ENCODE measurements at places on chromosomes 16 and 17.

- no peak for DNase-seq
Measured at GRCh38 chr17:48787828-48788227, 29.2 kb downstream of the TTLL6 start.

DNA sequence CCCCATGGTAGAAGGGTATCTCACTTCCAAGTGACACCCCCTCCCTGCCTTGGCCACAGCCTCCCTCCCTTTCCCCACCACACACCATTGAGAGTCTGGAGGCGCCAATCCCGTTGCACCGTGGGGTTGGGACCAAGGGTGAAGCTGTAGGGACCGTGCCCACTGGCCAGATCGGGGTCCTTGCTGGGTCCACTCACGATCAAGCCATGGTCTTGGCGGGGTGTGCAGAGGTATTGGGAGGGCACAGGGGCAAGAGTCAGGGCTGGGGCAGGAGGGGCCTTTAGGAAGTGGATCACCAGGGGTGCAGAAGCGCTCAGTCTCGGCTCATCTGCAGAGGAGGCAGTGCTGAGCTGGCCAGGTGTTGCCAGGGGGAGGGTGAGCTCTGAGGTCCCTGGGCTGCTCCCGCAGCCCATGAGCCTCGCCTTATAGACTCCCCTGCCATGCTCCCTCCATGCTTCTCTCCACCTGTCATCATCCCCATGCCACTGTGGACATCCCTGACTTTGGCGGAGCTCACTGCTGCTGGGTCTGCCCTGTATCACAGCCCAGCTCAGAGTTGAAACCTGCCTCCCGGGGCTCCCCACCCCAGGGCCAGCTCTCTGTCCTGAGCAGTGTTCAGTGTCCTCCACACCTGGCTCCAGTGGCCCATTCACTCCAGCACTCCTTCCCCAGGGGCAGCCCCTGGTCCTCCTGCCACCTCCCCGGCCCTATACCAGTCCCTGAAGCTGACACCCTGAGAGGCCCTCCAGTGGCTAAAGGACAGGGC lies 8.3 kb downstream of the CDH16 start:
- DNase-seq, result no peak

GRCh38 chr17:48513097-48513496 lies 17.7 kb downstream of the HOXB1 start:
- no peak for DNase-seq

DNA sequence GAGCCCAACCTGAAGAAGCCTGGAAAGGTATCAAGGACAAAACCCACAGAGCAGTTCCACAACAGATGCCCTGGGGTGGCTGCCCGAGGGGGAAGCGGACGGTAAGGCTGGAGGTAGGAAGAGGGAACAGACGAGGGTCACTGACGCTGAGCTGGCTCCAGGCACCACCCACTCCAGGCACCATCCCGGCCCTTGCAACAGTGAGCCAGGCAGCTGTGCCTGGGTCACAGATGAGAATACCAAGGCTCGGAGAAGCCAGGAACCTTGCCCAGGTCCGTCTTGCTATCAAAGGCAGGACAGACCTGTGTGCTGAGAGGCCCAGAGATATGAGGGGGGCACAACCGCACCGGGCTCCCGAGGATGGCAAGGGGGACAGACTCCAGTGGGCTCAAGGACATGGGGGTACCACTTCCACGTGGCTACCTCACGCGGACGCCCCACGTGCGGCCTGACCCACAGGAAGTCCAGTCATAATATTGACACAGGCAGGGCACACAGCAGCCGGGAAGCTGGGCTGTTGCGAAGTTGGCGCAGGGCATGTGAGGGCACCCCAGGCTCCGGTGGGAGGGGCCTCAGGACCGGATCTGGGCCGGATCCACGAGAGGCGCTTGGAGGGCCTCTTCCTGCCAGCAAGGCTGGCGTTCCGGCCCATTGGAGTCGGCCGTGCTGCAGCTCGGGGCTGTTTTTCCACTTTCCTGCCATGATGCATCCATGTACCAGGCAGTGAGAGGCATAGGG lies 29.9 kb downstream of the PEMT start:
- no peak for DNase-seq

GRCh38 chr16:48062681-48063080 lies 93.1 kb downstream of the ABCC12 start:
- DNase-seq, result no peak

- DNase-seq, result no peak
Measured at GRCh38 chr16:86200722-86201121, 301.8 kb downstream of the IRF8 start.

DNA sequence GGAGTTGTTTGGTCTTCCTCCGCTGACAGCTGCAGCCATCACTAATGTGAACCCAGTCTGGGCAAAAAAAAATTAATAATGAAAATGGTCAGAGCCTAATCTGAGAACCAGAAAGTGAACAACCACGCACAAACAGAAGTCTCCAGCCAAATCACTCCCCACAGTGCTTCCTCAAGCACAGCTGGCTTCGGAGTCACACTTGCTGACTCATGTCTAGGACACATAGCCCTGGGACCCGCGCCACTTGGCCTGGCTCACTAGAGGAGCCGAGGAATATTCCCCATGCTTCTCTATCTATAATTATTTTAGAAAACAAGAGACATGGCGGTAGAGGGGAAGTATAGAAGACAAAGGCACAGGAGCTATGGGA lies 109.1 kb downstream of the ZFHX3 start:
- DNase-seq, result no peak

DNA sequence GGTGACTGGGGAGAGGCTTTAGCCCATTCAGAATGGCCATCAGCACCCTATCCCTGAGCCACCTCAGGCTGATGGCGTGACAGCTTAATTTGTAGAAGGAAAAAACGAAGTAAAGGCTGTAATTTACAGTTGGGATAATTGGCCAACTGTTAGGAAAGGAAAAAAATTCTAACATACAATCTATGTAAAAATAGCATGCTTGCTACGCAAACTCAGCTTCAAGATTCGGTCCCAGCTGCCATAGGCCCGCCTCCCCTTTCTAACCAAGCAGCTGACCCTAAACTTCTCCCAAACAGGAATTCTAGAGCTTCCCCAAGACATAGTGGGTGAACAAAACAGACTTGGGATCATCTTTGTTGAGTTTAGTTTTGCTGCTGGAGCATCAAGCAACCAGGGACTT lies 4.9 kb downstream of the SEZ6 start:
- no peak for DNase-seq

DNA sequence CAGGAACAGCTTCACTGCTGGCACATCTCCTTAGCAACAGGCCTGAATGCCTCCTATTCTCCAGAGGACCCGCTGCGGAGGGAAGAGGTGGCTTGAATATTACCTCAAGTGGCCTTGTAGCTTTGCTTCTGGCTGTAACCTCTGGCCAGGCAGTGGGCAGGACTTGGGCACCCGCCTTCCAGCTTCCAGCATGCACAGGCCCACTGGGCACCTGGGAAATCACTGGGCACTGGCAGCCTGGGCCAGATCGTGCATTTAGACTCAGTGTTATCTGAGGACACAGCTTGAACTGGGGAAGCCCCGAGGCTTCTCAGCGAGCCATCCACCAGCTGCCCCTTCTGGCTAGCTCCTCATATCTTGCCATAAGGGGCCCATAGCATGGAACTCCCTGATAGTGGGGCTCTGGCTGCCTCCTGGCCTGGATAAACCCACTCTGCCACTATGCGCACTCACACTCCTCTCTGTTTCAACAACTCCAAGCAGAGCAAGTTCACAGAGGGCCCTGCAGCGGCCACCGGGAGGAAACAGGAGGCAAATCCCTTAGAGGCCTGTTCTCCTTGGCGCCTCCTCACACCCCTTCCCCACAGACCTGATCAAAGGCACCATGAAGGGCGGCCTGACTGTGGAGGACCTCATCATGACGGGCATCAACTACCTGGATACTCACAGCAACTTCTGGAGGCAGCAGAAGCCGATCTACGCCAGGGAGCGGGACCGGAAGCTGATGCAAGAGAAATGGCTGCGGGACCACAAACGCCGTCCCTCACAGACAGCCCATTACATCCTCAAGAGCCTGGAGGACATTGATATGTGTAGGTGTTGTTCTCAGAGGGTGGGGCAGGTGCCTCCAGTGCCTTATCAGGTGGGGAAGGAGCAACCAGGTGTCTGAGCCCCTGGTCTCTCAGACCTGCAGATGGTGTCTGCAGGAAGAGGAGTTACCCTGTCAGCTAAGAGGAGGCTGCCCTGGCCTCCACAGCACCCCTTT lies 7.8 kb downstream of the ODAD4 start:
- DNase-seq, result no peak

GRCh38 chr17:44004077-44004760 lies at the start of gene NAGS:
Gene NAGS, plus strand, starts transcription at chr17:44004622. Its CDS starts 42 bp downstream, at chr17:44004664.
- no peak for DNase-seq

DNA sequence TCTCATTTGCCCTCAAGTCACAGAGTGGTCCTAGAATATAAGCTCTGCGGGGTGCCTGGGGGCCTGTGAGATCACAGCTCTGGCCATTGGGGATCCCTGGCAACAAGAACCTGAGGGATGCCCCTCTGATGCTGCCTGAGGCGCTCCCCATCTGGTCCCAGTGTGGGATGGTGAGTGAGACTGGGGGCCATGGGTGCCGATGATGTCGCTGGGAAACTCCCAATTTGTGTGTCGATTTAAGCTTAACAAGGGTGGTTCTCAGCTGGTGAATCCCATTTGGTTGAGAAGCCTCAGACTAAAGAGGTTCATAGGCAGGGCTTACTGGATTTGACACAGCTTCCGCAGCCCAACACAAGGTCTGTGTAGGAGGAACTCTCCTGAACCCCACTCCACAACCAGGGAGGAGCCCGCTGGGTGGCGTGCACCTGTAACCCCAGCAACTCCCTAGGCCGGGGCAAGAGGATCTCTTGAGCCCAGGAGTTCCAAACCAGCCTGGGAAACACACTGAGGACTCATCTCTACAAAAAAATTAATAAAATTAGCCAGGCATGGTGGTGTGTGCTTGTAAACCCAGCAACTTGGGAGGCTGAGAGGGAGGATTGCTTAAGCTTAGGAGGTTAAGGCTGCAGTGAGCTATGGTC lies 63.7 kb upstream of the SIAH1 start:
- no peak for DNase-seq

- DNase-seq, result no peak
Measured at GRCh38 chr17:67110619-67111018, 66.3 kb downstream of the CACNG1 start.

DNA sequence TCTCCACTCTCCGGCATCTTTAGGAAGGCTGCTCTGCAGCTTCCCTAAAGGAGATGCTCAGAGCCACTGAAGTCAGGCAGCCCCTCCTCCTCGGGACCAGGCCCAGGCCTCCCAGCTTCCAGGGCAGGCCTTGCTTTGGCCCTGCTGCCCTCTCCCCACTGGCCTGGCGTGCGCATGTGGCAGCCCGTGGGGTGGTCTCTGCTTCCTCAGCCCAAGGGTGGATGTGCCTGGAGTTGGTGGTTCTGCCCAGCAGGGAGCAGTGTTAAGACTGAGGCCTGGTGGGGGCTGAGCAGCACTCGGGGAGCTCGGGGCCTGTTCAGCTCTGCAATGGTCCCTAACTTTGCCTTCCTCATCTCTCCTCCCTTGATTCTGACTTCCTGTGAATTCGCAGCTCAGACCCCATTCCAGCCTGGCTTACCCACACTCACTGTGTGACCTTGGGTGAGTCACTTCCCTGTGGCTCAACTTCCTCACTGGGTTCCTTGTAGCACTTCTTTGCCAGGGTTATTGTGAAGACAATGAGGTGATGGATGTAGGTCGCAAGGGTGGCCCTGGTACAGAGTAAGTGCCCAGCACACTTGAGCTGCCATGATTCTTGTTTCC lies 63.2 kb downstream of the NKD1 start:
- DNase-seq, result no peak

GRCh38 chr17:43125133-43125966 lies at the start of gene BRCA1:
Gene BRCA1, minus strand, starts transcription at chr17:43125364. Its CDS starts 1,268 bp downstream, at chr17:43124096.
- peak; percentile 93 for DNase-seq

DNA sequence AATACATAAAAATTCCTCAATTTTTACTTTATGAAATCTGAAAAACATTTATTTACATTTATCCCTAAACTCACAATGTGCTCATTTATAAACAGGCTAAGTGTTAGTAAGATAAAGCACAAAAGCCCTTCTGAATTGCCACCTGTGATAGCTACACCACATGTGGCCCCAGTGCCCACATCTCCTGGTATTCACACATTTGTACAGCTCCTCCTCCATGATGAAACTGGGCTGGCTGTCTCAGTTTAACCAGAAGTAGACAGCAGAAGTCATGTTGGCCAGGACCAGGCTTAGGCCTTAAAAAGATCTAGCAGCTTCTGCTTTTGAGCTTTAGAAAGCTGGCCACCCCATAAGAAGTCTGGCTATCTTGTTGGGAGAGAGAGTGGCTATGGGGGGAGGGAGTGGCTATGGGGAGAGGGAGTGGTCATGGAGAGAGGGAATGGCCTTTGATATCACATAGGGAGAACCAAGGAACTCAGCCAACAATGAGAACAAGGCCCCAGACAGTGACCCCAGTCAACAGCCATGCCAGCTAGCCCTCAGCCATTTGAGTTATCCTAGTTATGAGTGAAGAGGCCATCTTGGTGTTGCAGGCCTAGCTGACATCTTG lies 47.4 kb downstream of the CEP95 start:
- no peak for DNase-seq

GRCh38 chr17:16923097-16923903 lies 48.6 kb downstream of the TNFRSF13B start:
- DNase-seq, result no peak

DNA sequence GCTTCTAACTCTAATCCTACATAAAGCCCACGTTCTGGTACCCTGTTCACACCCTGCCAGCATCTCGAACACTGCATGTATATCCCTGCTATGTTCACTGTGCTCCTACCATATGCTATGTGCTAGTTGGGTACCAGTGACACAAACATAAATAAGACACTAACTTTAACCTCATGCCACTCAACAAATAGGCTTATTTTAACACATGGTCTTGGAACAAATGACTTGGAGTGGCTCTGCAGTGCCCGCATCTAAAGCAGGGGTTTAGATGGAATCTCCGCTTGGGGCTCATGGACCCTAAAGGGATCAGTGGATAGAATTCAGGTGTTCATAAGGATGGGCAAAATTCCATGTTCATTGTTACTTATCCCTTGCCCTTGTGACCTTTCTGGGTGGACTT lies 175.7 kb upstream of the ZKSCAN2 start:
- DNase-seq, result no peak

DNA sequence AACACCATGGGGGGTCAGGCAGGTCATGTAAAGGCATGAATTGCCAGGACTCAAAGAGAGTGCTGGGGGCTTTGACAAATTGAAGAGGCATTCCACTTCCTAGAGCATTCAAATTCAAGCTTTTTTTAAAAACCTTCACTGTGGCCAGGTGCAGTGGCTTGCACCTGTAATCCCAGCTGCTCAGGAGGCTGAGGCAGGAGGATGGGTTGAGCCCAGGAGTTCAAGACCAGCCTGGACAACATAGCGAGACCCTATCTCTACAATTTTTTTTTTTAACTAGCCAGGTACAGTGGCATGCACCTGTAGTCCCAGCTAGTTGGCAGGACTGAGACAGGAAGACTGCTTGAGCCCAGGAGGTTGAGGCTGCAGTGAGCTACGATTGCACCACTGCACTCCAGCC lies 17.2 kb downstream of the ABCC12 start:
- no peak for DNase-seq

- no peak for DNase-seq
Measured at GRCh38 chr16:55640701-55641327, 15.0 kb upstream of the SLC6A2 start.

- DNase-seq, result no peak
Measured at GRCh38 chr16:30722916-30723315, 23.9 kb downstream of the SRCAP start.
